ENCODE measurements at places on chromosomes 3 and 15.

DNA sequence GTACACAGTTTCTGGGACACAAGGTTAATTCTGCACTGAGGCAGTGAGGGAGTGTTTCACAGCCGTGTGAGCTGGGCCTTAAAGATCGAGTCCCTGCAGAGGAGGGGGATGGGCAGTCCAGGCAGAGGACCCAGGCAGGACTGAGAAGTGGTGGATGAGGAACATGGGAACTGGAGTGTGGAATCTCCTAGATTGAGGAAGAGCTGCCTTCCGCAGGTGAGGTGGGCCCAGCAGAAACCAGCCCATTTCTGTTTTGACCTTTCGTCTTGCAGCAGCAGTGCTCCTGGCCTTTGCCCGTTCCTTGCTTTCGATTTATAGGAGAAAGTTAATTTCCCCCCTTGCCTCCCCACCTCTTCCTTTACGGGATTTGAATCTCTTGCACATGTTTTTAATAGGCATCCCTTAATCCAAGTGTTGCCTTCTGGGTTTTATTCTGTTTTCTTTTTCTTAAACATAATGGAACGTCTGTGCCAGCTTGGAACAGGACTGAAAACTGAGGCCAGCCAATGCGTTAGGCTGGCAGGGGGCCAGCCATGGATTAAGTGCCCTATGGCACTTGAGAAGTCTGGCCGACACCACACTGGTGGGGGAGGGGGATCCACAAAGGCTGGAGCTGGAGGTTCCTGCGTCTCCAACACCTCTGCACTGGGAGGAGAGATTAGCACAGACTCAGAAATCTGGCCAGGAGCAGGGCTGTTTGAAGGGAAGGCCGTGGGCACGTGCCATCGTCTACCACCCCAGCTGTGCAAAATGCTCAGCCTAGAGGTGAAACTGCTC lies 78.1 kb downstream of the AAGAB start:
- no peak for DNase-seq

- DNase-seq: peak; percentile 34
These were observed 387 bp downstream of the GNB4 start for GRCh38 chr3:179450901-179451264.

DNA sequence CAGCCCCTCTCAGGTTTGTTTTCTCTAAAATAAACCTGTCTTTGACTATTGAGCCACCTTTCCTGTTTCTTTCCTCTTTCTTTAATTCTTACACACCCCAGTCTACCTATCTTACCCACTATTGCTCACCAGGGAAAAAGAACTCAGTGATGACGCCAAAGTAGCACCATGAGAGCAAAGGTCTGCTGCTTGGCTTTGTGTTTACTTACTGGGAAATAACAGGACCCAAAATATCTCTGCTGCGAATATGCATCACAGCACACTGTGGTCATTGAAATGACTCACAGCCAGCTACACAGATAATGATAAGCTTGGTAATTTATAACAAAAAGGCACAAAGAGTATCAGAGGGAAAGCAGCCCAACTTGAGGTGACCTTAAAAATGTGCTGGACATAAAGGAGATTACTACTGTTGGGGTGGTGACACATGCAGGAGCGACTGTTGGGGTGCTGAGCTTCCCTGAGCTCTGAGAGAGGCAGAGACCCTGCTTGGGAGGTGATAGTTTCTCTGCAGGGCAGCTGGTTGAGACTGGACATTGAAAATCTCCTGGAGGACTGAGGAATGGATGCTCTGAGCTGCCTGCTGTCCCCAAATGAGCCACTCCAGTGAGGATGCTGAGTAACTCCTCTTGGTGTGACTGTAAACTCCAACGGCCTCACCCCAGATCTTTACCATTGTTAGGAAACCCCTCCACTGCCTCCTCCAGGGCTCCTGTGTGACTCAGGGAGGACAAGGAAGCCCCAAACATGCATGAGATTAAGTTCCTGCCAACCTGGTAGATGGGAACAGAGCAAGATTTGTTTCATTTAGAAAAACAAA lies 14.5 kb downstream of the EFCAB12 start:
- peak; percentile 98 for DNase-seq

DNA sequence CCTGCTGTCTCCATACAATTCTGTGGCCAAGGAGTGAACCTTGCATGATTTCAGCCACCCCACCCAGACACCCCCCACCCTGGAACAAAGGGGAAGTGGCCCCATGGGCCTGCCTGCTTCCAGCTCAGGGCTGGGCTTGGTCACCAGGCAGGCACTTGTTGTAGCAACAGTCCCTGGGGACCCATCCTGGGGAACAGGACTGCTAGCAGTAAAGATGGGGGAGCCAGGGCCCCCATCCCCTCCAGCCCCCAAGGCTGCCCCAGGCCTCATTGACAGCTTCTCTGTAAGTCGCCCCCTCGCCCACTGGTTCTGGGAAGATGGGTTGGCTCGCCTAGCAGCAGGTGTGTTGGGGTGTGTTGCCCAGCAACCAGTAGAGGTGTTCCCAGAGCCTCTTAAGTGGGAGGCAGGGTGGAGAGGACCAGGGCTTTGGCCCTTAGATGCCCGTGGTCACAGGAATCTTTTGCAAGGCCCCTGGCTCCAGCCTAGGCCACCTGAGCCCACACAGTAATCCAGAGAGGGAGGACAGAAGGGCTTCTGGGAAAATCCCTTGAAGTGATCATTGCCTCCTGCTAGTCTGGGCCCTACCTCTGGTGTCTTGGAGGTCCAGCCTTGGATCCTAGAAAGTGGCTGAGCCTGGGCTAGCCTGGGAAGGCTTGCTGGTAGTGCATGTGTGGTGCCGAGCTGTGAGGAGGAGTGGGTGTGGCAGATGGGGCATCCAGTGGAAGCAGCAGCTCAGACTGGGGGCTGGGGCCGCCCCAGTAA lies 48.9 kb downstream of the CYP11A1 start:
- DNase-seq: no peak

DNA sequence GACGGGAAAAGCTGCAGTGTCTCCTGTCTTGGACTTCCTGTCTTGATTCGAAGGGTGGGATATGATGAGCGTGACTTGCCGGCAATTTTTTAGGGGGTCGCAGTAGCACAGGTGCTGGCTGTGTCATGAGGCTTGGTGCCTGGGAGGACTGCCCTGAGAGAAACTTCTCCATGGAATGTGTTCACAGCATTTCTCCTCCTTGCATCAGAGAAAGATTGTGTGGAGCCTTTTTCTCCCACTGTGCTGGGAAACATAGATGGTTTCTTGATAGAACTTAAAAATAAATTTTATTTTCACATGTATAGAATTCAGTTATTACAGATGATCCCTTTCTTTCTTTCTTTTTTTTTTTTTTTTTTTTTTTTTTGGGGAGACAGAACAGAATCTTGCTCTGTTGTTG lies 121.4 kb downstream of the KLHL25 start:
- no peak for DNase-seq
